ENCODE measurements at places on chromosomes 11 and 22.
A peak's percentile ranks its signal among the peaks of the same experiment; 100 is the strongest.

- DNase-seq: no peak
These were observed 11.6 kb downstream of the PPFIBP2 start for GRCh38 chr11:7525424-7525823.

- DNase-seq: no peak
These were observed 534.7 kb downstream of the CNTN5 start for GRCh38 chr11:99555486-99555885.

- DNase-seq: no peak
These were observed 82.6 kb downstream of the MN1 start for GRCh38 chr22:27719036-27719347.

DNA sequence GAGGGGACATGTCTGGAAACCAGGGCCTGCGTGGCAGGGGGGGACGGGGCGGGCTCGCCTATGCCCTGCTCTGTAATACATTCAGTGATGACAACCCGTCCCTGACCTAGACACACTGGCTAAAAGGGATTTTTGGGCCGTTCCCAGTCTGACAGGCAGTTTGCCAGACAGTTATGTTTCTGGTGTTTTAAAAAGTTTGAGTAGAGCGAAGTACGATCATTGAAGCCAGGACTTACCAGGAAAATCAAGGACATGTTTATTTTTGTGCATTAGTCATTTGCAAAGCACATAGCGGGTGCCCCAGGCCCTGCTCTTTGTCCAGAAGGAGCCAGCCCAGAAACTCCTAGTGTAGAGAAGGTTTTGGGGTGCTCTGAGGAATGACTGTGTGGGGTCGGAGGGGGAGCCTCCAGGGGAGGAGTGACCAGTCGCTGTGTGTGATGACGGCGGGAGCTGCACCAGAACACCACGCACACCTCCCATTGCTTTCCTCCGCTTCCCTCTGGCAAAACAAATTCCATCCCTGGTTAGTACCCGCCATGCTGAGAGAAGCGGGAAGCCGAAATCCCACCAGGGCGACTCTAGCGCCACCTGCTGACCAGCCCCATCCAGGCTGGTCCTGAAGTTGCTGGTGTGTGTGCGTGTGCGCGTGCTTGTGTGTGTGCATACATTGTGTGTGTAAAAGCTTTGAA lies 50.8 kb downstream of the FBLN1 start:
- peak; percentile 14 for DNase-seq

GRCh38 chr11:74010306-74011300 lies 1.7 kb upstream of the UCP3 start:
- DNase-seq: no peak

DNA sequence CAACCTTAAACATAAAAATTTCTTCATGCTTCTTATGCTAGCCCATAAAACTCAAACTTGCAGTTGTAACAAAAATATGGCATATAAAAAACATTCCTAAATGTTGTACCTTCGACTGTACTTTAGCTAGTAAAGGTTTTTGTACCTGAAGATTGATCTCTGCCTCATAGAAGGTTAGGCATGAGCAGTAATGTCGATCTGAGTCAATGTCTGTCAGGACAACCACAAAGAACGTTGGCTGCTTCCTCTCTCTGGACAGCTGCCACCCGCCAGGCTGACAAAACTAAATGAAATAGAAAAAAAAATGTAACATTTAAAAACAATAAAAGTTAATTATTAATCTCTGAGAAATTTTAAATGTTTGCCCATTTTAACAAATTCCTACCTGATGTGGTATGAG lies 251.3 kb downstream of the SBF2 start:
- no peak for DNase-seq

GRCh38 chr22:26763633-26764361 lies 106.4 kb downstream of the MIAT start:
- DNase-seq: no peak

GRCh38 chr11:77386178-77386577 lies 84.7 kb upstream of the GDPD4 start:
- no peak for DNase-seq

GRCh38 chr11:57251037-57251436 lies 14.0 kb upstream of the APLNR start:
- no peak for DNase-seq

- no peak for DNase-seq
These were observed 161.6 kb upstream of the BDNF start for GRCh38 chr11:27861706-27862430.

DNA sequence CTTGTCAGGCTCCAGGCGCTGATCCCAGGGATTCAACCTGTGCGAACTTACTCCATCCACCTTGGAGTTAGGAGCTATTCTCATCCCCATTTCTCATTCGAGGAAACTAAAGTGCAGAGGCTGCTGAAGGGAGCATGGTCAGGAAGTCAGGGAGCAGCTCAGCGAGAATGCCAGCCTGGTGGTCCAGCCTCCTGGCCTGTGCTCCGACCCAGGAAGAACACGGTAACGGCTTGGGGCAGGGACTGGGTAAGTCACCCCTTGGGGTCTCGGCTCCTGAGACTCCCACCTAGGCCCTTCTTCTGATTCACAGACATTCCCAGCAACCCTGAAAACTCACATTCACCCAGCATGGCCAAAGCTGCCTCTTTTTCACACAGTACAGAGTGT lies 132.8 kb downstream of the CRYBB2 start:
- DNase-seq: no peak

DNA sequence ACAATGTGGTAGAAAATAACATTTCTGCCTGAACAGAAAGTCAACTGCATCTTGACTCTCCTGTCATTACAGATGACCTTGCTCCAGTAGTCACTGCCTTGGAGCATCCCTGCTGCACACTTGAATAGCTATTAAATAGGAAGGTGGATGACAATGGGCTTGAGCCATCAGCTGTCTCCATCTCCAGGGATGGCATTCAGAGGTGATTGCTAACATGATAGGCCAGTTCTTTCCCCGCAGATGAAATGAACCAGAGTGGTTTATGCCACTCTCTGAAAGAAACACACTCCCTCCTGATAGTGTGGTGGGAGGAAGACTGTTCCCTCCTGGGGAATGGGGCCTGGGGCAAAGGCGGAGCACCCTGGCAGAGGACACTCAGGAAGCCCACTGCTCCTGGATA lies 57.1 kb upstream of the OLFML1 start:
- no peak for DNase-seq

GRCh38 chr22:35549328-35549727 lies 8.7 kb downstream of the RASD2 start:
- no peak for DNase-seq

DNA sequence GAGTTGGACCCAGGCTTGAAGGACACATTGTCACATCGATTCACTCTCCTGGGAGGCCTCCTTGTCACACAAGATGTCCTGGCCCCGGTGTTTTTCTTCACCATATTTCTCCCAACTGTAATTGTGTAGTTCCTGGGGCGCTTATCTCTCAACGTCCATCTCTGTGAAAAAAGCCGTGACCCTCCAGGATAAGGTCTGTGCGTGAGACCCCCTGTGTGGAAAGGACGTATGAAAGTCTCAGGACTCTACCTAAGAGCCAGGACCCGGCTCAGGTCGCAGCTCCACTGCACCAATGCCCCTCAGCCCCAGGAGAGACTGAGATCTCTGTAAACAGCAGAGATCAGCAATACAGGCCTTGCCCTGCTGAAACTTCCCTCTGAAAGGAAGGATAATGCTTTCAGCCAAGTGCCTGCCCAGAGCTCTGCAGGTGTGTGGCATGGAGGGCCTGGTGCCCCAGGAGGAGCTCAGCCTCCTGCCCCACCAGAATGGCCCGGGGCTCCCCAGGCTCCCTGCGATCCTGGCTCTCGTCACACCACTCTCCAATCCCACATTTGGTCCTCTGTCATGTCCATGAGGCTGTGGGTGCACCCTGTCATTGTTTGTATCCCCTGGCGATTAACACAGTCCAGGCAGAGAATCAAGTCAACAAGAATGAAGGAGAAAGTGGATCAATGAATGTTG lies 119.2 kb upstream of the TMEM45B start:
- DNase-seq: no peak

DNA sequence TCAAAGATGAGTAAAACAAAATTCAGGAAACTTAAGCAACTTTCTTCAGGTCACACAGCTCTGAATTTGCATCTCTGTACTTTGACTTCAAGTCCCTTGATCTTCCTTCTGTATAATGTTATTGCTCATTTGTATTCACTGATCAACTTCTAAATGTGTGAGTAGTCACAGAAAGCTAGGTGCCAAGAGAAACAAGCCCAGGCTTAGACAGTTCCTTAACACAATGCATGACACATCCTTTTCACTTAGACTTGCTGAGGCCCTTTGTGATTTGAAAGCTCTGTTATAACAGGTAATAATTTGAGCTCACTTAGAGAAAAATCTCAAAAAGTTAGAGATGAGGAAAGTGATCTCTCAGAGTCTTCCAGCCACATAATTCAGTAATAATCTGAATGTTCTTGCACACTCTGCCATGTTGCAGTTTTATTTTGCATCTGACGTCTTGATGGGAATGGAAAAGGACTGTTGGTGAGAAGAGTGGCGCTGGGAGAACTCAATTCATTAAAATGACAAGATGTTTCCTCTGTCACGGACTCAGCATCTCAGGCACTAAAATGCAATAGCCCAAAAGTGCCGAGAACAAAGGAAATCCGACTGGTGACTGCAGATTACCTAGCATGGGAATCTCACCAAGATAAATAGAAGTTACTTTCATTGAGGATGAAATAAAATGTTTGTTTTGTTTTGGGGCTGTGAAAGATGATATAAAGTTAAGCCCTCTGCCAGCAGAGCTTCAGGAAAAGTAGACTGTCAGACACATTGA lies 665.3 kb downstream of the OPCML start:
- no peak for DNase-seq

DNA sequence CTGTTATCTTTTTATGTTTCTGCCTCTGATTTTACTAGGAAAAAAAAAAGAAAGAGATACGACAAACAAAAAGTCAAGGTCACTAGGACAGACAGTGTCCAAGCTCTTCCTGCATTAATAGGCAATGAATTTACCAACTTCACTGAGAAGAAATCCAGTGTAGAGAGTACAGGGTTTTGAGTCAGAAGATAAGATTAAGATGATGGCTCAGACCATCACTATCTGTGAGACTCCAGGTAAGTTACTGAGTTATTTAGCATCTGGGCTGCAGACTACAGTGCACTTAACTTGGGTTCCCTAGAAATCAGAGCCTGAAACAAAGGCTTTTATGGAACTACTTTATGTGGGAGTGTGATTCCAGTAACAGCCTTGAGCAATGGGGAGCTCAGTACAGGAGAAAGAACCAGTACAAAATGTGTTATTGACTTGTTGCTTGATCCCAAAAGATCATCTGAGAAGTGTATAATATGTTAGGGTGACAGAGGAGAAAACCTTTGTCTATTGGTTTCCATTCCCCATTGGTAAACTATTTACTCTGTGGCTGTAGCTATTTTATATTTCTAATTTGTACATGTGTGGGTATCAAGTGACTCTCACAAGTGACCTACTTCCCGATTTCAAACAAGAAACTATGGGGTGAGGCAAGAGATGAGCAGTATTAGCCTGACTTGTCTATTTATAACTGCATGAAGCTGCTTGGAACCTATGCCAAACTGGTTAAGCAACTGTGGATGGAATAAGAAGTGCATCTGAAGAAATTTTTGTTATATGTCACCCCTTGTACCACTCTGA lies 395.8 kb downstream of the RAB38 start:
- no peak for DNase-seq

GRCh38 chr11:65777821-65778361 lies 2.9 kb downstream of the AP5B1 start:
- no peak for DNase-seq

DNA sequence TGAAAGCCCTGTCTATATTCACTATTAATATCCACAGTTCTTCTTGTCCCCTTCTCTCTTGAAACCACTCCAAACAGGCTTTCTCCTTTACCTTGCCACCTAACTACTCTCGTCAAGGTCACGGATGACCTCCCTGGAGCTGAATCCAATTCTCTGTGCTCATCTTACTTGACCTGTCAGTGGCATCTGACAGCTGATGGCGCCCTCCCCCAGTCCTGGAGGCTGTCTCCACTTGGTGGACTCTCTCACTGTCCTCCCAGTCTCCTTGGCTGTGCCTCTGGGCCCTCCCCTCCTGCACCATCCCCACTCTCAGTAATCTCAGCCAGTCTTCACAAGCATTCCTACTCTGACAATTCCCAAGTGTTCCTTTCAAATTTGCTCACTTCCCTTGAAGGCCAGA lies 8.7 kb downstream of the TNKS1BP1 start:
- no peak for DNase-seq

DNA sequence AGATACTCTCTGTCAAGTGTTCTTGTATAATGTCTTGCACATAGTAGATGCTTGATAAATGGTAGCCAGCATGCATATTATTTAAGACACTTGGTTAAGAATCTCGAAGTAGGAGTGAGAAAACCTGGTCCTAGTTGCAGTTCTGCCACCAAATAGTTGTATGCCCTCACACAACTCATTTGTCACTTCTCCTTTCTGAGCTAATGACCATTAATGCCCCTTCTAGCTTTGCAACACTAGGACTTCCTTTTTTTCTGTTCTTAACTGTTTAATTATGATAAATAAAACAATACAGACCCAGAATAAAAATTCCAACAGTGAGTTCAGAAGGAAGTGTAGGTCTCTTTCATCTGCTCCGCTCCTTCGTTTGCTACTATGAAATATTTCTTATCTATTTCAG lies 453.6 kb downstream of the TMEM135 start:
- DNase-seq: no peak

DNA sequence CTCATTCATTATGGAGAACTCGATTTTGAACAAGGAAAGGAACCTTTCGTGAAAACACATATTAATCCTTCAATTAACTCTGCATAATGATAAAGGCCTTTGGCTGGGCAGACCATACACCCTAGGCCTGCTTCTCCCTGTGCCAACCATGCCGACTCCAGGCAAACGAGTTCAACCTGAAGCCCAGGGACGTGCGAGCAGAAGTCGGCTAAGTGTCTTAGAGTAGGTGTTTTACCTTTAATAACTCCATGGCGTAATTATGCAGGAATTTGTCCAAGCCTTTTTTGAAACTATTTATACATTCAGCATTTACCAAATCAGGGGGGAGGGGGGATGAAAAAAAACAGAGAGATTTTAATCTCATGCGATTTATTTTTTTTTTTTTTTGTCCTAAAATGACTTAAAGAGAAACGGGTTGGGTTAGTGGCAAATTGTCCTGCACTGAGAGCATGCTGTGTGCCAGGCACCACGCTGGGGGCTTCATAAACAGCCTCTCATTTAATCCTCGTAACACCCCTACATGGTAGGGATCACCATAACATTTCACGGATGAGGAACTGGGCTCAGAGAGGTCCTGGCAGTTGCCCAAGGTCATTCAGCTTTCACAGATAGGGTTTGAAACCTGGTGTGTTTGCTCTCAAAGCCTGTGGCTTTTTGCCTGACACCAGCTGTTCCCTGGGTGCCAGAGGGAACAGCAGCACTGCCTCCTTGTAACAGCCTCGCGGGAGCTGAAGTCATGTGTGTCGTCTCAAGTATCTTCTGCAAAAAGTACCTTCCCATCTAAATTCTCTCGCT lies 423.9 kb downstream of the MN1 start:
- DNase-seq: no peak
